CD4-positive, alpha-beta T cell treated with Interleukin-2 at 100 ng/mL for 4 hours (primary cell): ENCODE measurements at places on chromosomes 7 and 10.

DNA sequence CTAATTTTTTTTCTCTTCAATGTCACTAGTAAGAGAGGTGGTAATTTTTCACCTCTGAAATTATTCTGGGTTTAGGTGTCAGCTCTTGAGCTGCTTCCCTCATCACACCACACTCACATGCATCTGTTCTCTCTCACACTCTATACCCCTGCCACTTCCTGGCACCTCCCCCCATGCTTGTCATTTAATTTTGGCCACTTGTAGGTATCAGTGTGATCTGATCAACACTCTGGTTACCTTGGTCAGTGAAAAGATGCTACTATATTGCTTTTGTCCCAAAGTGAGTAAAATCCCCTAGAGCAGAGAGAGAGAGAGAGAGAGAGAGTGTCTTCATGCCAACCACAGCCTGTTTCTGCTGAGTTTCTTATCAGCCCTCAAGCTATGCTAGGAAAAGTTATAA is 42.5 kb downstream of the STK17A start:
- DNase-seq: peak; percentile 72

GRCh38 chr7:47034180-47034579 is 547.7 kb downstream of the TNS3 start:
- no peak for DNase-seq

DNA sequence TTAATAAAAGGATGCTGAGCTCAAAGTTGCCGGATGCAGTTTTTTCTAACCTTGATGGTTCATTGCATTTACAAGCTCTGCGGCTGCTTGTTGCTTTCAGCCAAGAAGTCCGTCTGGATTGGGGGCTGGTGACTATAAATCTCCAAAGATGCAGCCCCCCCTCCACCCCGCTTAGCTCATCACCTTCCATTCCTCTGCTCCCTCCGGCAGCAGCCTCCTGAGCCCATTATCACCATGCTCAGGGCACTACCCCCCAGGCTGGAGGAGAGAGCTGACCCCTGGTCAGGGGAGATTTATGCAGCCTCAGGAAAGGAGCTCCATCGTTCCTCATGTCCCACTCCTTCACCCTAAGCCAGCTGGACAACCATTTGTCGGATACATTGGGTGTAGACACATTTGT is 55.3 kb upstream of the ZRANB1 start:
- no peak for DNase-seq

- no peak for DNase-seq
Measured at GRCh38 chr7:132498319-132498718, 78.0 kb downstream of the PLXNA4 start.
